NCI-H1105 treated with DMSO at 0.1 percent for 48 hours (cell line): ENCODE measurements at places on chromosomes 3 and 15.
A peak's percentile ranks its signal among the peaks of the same experiment; 100 is the strongest.

DNA sequence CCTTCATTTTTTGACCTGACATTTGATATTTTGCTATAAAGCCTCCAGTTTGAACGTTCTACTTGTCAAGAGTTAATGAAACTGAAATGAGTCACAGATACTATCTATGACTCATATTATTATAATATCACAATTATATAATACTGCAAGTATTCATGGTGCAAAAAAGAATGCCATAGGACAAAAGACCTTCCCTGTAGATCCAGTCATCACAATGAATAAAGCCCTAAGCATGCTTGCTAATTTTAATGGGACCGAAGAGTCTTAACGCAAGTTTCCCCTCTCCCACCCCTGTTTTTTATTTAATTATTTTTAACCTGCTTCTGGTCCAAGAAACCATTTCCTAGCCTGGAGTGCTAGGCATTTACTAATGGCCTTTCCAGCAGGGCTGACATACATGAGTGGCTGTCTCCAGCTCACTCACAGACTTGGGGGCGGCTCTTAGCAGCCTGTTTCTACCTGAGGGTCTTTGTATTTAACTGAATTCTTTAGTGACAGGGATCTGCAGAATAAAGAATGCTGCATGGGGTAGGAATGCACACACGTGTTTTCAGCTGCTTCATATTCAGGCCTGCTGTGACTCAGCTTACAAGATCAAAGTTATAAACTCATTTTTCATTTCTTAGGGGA lies 61.2 kb downstream of the THBS1 start:
- no peak for DNase-seq

DNA sequence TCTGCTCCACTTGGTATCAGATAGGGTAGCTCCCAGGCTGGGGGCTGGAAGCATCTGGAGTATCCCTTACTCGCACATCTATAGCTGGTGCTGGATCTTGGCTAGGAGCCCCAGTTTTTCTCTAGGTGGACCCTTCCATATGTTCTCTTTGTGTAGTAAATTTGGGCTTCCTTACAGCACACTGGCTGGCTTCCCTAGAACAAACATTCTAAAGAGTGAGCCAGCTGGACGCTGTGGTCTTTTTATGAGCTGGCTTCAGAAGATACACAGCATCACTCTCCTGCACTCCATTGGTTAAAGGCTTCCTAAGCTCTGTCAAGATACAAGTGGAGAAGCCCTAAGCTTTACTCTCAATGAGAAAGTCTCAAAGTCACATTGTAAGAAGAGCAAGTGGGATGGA lies 322.1 kb downstream of the WDR72 start:
- DNase-seq, result no peak

- DNase-seq, result no peak
Observed at GRCh38 chr3:107206141-107206540, 171.1 kb upstream of the CCDC54 start.

DNA sequence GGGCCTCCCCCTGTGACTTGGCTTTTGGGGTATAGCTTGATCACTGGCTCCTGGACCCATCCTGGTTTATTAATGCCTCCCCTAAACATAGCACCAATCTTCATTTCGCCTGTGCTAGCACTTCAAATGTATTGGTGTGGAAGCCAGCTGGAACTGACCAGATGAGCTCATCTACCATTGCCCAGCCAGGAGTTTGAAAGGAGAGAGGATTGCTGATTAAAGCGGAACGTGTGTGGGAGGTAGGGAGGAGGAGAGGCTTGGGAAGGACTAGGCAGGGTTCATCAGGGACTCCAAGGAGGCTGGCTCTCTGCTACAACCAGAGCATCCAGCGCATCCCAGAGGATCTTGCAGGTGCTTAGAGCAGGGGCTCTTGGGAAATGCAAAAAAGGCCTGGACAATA lies 34.4 kb upstream of the TLE3 start:
- DNase-seq, result no peak

GRCh38 chr3:15536856-15537255 lies 15.3 kb upstream of the COLQ start:
- no peak for DNase-seq

- DNase-seq, result no peak
Observed at GRCh38 chr3:22122567-22122966, 371.6 kb upstream of the ZNF385D start.

DNA sequence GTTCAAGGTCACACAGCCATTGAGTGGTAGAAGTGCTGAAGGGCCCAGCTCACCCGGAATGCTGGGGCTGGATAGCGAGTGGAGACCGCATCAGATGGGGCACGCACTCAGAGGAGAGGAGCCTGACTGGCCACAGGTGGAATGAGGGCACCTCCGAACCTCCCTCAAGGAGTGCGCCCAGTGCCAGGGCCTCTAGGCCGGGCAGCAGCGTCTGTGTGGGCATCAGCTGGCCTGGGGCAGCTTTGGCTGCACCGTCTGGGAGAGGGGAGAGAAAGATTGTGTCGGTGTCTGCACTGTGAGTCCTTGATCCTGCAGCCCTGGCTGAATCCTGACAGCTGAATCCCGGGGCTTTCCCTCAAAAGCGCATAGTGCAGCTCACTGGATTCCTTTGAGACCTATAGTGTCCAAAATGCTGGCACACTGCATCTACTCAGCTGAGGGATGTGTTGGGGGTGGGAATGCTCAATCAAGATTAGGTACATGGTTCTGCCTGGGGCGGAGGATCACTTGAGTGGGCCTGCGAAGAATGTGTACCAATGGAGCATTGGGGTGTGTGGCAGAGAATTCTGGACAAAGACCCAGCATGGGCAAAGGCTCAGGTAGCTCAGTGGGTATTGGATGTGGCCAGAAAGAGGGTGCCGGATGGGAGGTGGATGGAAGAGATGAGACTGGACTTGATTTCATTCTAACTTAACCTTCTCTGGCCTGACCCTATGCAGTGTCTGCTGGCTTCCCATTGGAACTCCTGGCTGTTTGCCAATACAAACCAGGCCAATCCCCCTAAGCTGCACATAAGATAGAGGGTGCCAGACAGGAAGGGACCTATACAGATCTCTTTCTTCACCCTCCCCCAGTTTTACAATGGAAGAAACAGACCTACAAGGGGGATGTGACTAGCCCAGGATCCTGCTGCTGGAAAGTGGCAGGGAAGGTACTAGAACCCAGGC lies 950 bp downstream of the ANKDD1A start:
- peak; percentile 15 for DNase-seq

- DNase-seq, result no peak
Observed at GRCh38 chr3:3753416-3753815, 45.8 kb upstream of the LRRN1 start.

- DNase-seq, result no peak
Observed at GRCh38 chr3:123279121-123279520, 77.4 kb downstream of the SEC22A start.

DNA sequence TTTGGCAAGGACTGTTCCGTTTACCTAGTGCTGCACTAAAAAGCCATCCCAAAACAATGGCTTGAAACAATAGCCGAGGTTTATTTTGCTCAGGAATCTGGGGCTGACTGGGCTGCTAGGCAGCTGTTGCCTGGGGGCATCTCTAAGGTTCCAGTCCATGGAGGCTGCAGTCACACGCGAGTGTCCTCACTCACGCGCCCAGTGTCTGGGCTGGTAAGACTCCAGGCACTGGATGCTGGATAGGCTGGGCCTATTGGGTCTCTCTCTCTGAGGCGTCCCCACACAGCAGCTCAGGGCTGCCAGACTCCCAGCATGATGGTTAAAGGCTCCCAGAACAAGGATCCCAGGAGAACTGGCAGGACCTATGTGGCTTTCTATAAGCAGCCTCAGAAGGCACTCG lies 34.2 kb downstream of the ALS2CL start:
- no peak for DNase-seq

DNA sequence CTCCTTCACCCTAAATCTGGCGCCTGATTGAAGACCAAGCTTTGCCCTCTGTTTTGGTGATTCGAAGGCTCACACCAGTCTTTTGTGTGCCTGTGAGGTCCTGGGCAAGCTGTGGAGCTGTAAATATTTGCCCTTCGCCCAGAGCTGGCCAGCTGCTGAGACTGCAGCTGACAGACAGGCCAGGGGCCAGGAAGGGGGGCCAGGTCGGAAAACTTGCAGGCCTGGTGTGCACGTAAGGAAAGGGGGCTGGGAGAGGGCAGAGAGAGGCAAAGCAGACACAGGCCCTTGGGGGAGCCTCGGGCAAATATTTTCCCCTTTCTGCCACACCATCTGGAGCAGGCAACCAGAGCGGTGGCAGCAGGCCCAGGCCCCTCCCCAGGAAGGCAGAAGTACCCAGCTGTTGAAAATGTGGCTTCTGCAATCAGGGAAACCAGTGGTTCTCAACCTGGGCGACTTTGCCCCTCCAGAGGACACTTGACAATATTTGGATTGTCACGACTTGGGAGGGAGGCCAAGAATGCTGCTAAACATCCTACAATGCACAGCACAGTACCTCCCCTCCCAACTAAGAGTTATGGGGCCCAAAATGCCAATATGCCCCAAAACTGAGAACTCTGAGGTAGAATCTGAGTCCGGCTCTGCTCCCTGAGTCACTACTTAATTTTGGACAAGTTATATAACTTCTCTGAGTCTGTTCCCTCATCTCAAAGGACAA lies 2.5 kb downstream of the PDZRN3 start:
- DNase-seq, result peak; percentile 84

DNA sequence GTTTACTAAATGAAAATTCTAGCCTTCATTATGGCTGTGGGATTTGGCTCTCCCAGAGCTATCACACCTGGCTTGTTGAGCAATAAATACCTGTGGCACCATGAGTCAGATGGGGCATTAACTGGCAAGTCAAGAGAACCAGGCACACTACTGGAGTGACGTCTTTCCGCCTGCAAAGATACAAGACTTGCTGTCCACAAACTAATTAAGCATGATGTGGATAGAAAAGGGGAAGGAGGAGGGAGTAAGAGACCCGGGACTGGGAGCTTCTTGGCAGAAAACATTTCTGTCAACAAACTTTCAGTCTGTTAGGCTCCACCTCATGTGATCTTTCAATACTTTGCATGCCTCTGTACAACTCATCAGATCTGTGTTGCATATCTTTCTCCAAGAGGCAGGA lies 56.5 kb downstream of the CLDN1 start:
- no peak for DNase-seq
